ENCODE measurements at places on chromosomes 13 and 19.

DNA sequence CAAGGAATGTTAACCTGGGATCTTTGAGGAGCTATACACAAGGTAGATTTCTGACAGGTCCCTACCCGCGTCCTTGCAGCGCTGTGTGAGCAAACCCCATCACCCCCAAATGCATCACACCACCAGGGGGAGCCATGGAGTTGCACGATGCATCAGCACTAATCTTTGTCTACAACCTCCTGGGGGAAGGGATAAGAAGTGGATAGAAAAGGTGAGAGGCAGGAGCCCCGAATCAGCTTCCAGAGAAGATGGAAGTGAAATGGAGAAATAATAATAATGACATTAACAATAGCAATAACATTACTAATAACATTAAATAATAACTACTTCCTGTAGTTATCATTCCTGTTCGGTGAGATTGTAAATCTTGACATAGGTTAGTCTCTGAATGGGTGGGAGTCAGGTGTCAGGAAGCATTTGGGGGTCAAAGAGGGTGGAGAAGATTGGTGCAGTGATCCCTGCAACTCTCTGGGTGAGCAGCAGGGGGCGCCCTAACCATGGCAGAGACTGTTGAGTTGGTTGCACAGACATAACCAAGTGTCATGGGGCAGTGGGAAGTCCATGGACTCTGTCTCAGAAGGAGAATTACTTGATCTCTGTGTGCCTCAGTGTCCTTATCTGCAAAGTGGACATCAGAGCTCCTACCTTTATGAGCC is 16.5 kb downstream of the SIGLEC7 start:
- peak; percentile 89 for DNase-seq

- peak; percentile 49 for DNase-seq
These were observed 546 bp upstream of the ZNF546 start for GRCh38 chr19:39996218-39996810.

- no peak for DNase-seq
These were observed 193.6 kb downstream of the KCNRG start for GRCh38 chr13:50208826-50209335.

GRCh38 chr13:110869805-110870706 is 44.8 kb downstream of the ANKRD10 start:
- peak; percentile 26 for DNase-seq

DNA sequence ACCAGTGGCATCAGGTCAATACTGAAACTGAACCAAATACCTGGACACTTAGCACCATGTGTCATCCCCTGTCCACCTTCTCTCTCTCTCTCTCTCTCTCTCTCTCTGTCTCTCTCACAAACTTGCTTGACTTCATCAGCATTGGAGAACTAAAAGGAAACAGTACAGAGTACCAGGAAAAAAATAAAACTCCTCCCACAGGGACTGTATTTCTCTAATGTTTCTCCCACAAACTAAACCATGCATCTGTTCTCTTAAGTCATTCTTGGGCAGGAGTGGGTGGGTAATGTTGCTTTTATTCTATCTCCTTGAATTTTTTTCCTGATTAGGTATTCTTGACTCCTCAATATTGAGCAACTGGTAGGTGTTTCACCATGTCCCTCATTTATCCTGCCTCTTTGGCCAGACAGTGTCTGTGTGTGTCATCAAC is 112.9 kb upstream of the CACNA1A start:
- no peak for DNase-seq

- no peak for DNase-seq
These were observed 43.5 kb downstream of the NEK5 start for GRCh38 chr13:52085421-52085820.

GRCh38 chr19:54218960-54219661 is 3.7 kb downstream of the LILRB3 start:
- no peak for DNase-seq

DNA sequence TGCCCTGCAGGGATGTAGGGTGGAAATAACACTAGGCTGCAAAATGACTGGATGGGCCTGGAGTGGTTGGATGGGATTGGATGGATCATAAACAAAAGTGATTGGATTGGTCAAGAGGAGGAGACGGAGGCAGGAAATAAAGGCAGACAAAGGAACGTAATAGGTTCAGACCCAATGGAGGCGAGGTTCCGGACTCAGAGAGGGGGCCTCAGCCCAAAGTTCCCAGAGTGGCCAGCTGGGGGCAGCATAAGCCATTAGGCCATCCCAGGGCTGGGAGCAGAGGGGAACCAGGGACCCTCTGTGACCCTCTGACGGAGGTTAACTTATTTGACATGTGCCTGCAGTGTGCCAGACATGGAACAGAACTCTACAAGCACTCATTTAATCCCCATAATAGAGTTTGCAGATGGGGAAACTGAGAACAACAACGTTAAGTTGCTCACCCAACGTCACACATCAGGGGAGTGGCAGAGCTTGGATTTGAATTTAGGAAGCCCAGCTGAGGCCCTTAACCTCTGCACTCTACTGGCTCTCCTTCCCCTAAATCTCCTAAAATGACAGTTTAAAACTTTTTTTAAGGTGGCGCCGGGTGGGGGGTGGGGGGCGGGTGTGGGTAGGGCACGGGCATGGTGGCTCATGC is 15.3 kb upstream of the MAP1S start:
- peak; percentile 85 for DNase-seq

- DNase-seq: no peak
These were observed 35.7 kb downstream of the ZNF493 start for GRCh38 chr19:21432590-21432989.

DNA sequence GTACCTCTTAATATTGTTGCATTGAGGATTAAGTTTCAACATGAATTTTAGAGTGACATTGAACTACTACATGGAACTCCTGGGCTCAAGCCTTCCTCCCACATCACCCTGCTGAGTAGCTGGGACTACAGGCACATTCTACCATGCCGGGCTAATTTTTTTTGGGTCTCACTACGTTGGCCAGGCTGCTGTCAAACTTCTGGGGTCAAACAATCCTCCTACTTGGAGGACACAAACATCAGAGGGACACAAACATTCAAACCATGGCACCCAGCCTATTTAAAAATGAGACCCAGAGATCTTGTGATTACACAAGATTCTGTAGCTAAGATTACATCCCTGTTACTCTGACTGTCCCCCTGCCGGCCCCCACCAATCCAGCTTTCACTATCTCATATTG is 180.9 kb downstream of the KCNRG start:
- no peak for DNase-seq

GRCh38 chr19:43526884-43527859 is at the start of gene ETHE1:
TSS of gene ETHE1 (minus strand) at chr19:43527201. CDS start at chr19:43527177, 24 bp downstream.
- peak; percentile 88 for DNase-seq

- DNase-seq: no peak
These were observed 53.9 kb upstream of the AMER2 start for GRCh38 chr13:25225970-25226369.

GRCh38 chr13:77416666-77417212 is 89.8 kb upstream of the MYCBP2 start:
- DNase-seq: no peak

GRCh38 chr13:113468472-113469201 is 15.3 kb upstream of the ADPRHL1 start:
- DNase-seq: no peak

Measured in stimulated activated naive CD8-positive, alpha-beta T cell treated with anti-CD3 and anti-CD28 coated beads, Interleukin-15, Interleukin-2, amounts not matched to agents 100 U/mL and 50 U/mL, for 24 hours (primary cell).